Activated T-cell treated with anti-CD3 and anti-CD28 coated beads, Interleukin-2, amount 50 U/mL, for 72 hours (primary cell): ENCODE measurements at places on chromosomes 7 and 10. TPM values are rescaled to one million over a fixed set of nuclear protein-coding genes. Genes with fewer than 3 reads are reported as not detected.

Gene SAP25
- total RNA-seq: 21.4 TPM

Gene PDE1C
- not detected for total RNA-seq

DNA sequence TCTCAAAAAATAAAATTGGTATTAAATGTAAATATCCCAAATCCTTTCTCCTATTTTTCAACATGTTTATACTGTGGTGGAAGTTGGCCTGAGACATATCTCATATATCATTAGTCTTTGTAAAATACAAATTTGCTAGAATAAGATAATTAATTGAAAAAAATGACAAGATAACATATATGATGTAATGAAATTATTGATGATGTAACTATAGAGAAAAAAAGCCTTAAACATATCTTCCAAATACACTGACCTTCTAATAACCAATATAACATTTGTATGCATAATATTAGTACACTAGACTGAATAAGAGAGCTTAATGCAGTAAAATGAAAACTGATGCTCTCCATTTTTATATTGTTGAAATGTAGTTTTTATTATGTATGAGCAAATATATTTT is 104.3 kb downstream of the PRKG1 start:
- DNase-seq: no peak

DNA sequence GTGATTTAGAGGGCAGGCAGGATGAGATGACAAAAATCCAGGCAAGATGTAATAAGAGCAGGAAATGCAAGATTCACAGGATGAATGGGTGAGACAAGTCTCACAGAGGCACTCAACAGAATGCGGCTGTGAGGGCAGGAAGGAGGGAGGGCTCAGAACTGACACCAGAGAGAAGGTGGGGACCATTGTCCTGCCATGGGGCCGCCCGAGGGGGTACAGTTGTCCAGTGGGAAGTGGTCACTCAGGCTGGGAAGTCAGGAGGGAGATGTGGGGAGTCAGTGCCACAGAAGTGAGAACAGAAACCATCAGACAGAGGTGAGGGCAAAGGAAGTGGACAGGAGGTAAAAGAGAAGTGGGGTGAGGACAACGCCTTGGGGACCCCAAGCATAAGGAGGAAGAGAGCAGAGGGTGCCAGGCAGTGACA is 8.9 kb downstream of the HIP1 start:
- DNase-seq: no peak

DNA sequence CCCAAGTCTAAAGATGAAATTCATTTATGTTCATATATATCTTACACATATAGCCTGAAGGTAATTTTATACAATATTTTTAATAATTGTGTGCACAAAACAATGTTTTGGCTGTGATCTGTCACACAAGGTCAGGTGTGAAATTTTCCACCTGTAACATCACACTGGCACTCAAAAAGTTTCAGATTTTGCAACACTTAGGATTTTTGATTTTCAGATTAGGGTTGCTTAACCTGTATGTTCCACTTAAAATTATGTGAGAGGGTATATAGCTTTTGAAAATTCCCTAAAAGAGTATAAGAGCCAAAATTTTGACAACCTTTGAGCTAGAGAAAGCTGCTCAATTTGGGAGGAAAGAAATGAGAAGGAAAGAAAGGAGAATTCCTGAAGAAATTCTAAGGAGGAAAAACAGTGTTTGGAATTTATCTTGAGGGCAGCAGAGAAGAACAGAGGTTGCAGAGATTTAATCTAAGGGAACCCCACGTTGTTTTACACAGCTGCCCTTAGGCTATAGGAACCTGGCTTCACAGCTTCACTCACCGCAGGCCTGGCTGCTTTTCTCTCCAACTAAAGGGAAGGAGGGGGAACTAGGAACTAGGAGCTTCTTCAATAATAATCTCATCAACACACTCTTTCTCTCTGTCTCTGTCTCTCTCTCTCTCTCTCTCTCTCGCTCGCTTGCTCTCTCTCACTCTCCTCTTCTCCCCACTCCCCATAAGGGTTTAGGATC is 8.5 kb downstream of the VOPP1 start:
- no peak for DNase-seq

Gene NEUROD6
- total RNA-seq: not detected

GRCh38 chr7:66493235-66494205 is 135.2 kb upstream of the KCTD7 start:
- peak; percentile 95 for DNase-seq

DNA sequence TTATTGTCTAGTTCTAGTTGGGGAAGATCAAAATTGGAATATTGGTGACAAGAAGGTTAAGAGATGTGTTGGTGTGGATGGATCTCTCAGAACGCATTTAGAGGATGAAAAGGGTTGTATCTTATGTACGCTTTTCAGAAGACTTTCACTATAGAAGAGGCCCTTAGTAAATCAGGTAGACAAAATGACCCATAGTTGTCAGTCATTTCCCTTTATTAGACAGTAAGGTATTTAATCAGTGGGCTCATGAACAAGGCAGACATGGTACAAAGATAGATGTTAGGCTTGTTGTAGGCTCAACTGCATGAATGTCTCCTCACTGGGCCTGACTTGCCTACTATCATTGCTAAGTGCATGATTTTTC is 359.2 kb downstream of the PHF14 start:
- no peak for DNase-seq

GRCh38 chr10:124494046-124494807 is 32.6 kb downstream of the LHPP start:
- DNase-seq: peak; percentile 10

GRCh38 chr7:44814919-44815318 is 18.4 kb downstream of the PPIA start:
- DNase-seq: no peak

- no peak for DNase-seq
Observed at GRCh38 chr10:27687326-27687725, 58.3 kb downstream of the MKX start.

- DNase-seq: no peak
Observed at GRCh38 chr10:104326991-104327610, 11.2 kb downstream of the ITPRIP start.

- DNase-seq: no peak
Observed at GRCh38 chr7:94412762-94413322, 18.1 kb downstream of the COL1A2 start.

Gene OIT3
- not detected for total RNA-seq

- DNase-seq: no peak
Observed at GRCh38 chr7:83469076-83469475, 179.9 kb downstream of the SEMA3E start.

Gene OPN1SW
- total RNA-seq: not detected

- DNase-seq: no peak
Observed at GRCh38 chr7:135717693-135718092, 10.3 kb downstream of the SLC13A4 start.

Gene HOXA2
- total RNA-seq: not detected

Gene DYDC2
- not detected for total RNA-seq

GRCh38 chr7:23472956-23473843 is 2.9 kb upstream of the IGF2BP3 start:
- DNase-seq: no peak

- DNase-seq: no peak
Observed at GRCh38 chr10:127018298-127018650, 113.0 kb downstream of the DOCK1 start.

Gene NUDT1
- 63.6 TPM for total RNA-seq

GRCh38 chr7:89028319-89028718 is 232.8 kb upstream of the TEX47 start:
- DNase-seq: no peak

GRCh38 chr7:47557694-47558670 is 23.9 kb downstream of the TNS3 start:
- no peak for DNase-seq
